ENCODE measurements at places on chromosomes 11 and 22.

DNA sequence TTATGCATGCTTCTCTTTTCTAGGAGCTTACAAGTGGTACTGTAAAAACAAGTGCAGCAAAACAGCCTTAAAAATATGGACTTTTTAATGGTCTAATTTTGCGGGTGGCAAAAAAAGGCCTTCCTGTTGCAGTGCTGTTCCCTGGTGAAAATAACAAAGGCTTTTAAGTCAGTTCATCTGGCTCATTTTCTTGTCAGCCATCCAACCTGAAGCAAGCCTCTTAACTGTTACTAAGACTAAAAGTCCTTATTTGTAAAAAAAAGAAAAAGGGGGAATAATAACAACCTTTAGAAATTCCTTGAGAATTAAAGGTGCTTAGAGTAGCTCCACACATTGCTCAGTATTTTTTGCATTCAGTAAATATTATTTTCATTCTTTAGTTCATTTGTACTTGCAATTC lies 200.5 kb upstream of the CHORDC1 start:
- no peak for DNase-seq

DNA sequence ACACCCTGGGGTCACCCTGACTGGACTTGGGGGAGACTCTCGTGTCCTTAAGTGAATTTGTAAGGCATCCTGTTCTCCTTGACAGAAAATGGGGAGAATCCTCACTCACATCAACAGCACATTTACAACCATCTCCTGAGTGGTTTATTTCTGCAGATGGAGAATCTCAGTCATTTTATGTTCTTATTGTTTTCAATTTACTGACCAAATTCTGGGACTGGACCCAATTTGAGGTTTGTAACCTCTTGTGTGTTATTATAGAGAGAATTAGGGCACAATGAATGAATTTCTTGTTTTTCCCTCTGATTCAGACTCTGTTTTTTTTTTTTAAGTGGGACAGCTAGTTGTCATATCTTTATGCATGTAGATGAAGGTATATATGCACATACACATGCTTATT lies 104.9 kb downstream of the ADAMTS15 start:
- DNase-seq = no peak

DNA sequence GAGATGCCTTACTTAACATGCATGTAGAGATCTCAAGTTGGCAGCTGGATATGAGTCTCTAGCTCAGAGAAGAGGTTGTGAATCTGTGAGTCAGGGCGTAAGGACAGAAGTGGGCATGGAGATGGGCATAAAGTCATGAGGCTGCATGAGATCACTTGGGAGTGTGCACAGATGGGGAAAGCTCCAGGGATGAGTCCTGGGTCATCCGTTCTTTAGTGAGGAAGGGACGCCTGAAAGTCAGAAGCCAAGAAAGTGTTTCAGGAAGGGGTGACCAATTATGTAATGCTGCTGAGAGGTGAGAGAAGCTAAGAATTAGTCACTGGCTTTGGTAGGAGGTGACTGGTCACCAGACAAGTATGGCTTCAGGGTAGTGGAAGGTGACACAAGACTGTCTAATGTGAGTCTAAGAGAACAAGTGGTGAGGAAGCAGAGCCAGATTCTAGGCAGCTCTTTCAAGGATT lies 6.7 kb downstream of the ACP2 start:
- DNase-seq = no peak

GRCh38 chr22:49810363-49811019 lies 17.2 kb downstream of the BRD1 start:
- DNase-seq = no peak

DNA sequence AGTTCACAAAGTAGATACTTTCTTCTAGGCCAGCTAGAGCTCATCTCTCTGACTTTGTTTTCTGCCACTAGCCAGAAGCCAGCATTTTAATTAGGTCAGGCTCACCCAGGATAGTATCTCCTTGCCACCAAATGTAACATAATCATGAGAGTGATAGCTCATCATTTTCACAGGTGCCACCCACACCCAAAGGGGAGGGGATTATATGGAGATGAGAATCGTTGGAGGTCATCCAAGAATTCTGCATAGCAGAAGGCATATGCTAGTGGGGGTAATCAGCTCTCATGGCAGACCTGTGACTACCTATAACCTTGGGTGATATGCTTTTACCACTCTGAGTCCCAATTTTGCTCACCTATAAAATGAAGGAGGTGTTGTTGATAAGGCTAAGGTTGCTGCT lies 523.0 kb downstream of the METTL15 start:
- DNase-seq = no peak

DNA sequence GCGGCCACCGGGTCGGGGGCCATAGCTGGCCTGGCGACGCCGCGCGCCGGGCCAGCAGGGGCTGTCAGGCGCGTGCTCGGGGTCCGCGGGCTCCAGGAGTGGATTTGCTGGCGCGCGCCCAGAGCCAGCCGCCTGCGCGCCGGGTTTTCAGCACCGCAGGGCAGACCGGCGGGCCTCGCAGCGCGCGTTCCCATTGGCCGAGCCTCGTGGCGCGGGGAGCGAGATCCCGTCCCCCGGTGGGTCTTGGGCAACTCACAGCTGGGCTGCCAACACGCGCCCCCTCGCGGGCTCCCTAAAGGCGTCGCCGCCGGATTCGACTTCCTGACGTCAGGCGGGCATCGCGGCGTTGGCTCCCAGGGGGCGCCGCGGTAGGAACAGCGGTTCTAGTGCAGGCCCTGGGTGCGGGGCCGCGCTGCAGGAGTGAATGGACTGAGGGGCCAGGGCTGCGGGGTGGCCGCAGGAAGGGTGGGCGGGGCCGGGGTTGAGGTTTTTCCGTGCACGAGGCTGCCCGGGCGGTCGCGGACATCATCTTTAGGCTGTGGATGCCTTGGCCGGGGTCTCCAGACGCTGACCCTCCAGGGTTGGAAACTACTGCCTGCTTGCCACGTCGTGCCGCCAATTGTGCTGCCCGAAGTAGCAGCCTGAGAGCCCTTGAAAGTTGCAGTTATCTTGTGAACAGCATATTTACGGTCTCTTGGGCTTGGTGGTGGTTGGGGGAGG lies at the start of gene FADS1:
TSS of gene FADS1 (minus strand) at position 268 of the 720 bp plus-strand sequence. CDS start at position 194, 74 bp downstream.
- DNase-seq = peak; percentile 87

- DNase-seq = no peak
Observed at GRCh38 chr22:46815896-46816731, 53.7 kb downstream of the TBC1D22A start.

GRCh38 chr22:21921729-21922128 lies 30.9 kb downstream of the PPM1F start:
- no peak for DNase-seq
